Karpas-422 (cell line): ENCODE measurements at places on chromosomes 5 and 9.
A peak's percentile ranks its signal among the peaks of the same experiment; 100 is the strongest.

DNA sequence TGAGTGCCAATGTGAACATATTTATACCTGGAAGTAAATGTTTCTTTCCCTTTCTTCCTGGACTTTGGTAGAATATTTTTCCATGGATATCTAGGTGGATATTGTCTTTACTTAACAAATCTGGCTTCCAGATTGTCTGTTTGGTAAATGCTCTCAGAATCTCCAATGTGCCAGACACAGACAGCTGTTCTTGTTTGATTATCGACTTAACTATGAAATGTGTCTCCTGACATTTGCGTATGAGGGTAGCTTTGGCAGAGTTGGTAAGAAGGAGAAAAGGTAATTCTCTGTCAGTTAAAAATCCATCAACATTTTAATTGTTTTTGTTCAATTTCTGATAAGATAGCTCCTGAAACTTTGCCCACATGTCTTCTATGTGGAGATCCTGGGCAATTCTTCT, 196.4 kb upstream of the NUDT12 start:
- DNase-seq, result no peak

- peak; percentile 76 for DNase-seq
These were observed 110.5 kb upstream of the CDKN2B start for GRCh38 chr9:22119522-22120158.

- no peak for DNase-seq
These were observed 4.9 kb upstream of the FYB1 start for GRCh38 chr5:39224196-39224761.

DNA sequence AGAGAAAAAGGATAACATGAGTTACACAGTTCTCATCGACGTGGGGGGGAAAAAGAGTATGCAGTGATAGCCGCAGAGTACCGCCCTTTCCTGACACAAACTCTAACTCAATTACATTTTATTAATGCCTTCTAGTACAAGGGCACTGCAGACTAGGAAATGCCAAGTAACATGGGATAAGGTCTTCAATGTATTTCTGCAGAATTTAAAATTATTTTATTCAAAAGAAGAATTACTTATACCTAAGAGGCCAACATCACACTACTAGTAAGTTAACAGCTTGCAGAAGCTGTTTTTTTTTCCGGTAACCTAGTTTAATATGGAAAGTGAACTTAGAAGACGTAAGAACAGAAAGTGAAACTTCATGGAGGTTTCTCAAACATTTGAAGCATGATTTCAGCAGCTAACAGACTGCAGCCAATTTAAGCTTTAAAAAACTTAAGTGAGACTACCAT, 3.9 kb downstream of the SETX start:
- DNase-seq, result no peak

GRCh38 chr5:58761407-58761806, 178.5 kb downstream of the RAB3C start:
- no peak for DNase-seq

DNA sequence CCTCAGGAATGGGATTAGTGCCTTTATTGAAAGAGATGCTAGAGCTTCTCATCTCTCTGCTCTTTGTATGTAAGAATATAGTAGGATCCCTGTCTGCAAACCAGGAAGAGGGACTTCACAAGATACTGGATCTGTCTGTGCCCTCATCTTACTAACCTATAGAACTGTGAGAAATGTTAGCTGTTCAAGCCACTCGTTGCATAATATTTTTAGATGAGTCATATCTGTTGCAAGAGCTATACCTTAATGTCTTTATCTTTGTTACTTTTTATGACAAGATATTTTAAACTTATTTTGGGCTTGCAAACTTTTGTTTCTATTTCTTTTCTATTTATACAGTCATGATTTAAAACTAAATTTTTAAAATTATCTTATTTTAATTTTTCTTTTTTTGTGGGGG, 1296.8 kb upstream of the CDH6 start:
- DNase-seq, result no peak

DNA sequence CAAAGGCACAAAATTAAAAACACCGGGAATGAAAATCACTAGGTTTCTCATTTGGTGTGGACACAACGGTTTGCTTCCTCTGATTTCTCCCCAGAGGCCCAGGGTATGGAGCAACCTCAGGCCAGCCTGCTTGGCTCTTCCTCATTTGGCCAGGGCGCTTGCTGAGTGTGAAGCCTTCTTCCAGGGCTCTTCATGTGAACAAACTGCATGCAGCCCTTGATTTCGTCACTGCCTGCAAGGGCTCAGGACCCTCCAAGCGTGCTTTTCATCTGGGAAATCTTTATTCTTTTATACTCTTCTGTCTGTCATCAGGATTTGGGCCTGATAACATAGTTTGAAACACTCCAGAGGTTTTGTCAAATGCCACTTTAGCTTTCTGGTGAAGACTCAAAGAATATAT, 122.6 kb upstream of the KLF4 start:
- no peak for DNase-seq

DNA sequence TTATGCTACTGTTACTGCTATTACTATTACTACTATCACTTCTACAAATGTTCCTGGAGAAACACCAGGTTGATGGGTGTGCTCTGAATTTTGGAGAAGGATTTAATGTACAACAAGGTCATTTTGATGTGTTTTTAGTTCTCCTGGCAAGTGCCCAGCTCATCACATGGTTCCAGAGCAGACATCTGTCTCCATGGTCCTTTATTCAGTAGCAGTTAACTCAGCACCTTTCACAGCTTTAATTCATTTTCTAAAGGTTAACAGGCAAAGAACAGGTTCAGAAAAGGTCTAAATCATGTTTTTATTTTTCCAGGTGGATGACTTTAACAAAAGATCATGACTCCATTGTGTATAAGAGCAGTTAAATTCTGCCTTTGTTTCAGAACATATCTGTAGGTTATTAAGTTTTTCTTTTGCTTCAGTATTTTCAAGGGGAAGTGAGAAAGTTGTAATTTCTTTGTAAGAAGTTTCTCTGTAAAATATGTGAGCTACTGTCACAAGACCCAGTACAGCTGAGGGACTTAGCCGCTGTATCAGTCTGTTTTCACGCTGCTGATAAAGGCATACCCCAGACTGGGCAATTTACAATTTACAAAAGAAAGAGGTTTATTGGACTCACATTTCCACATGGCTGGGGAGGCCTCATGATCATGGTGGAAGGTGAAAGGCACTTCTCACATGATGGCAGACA, 41.9 kb downstream of the MTRR start:
- DNase-seq, result no peak

DNA sequence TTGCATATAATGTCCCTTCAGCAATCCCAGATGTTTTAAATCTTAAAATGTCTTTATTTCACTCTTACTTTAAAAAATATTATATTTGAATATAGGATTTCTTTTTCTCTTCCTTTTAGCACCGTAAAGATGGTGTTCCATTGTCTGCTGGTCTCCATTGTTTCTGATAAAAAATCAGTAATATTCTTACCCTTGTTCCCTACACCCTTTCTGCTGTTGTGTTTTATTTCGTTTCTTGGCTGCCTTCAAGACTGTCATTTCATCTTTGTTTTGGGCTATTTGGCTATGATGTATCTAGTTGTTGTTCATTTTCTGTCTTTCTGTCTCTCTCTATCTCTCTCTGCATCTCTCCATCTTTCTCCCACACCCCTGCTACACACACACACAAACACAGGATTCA, 197.9 kb downstream of the IRX2 start:
- no peak for DNase-seq

DNA sequence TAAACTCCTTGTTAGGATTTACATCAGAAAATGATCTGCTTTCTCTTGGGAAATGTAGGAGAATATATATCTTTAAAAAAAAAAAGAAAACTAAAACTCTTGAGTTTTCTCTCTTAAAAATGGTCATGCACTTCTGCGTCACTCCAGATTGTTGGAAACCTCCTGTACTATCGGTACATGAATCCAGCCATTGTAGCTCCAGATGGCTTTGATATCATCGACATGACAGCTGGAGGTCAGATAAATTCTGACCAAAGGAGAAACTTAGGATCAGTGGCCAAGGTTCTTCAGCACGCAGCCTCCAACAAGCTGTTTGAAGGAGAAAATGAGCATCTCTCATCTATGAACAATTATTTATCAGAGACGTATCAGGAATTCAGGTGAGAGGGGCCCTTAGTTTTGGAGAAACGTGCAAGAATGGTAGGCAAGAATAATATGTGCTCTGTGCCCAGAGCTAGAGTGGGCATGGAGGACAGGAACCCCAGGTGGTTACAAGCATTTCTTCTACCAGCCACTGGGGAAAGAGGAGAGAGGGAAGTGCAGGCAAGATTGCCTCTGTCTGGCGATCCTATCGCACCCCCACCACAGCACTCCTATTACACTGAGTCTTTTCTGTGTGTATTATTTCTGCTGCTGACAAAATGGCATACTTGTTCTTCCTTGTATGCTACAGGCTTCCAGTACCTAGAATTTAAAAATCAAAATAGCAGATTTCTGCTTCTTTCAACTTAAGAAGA, 41.4 kb upstream of the F2R start:
- DNase-seq, result no peak

DNA sequence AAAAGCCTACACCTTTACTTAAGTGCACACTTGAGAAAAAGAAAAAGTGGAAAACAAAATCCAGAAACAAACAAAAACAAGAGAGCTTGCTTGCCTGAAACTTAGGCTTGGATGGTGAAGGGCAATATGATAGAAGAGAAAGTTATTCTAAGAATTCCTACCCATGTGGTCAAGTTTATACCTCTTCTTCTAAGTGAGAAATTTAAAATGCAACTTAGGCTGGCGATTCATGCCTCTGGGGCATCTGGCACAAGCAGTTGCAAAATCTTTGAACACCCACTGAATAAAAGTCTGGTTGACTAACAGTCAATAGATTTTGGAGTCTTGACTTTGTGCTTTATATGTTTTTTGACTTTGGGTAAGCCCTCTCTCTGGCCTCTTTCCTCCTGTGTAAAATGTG, 239.6 kb downstream of the KDM4C start:
- DNase-seq, result no peak

GRCh38 chr5:125890511-125890931, 532.7 kb upstream of the GRAMD2B start:
- DNase-seq, result no peak

GRCh38 chr9:121640491-121641223, 10.8 kb upstream of the DAB2IP start:
- no peak for DNase-seq

DNA sequence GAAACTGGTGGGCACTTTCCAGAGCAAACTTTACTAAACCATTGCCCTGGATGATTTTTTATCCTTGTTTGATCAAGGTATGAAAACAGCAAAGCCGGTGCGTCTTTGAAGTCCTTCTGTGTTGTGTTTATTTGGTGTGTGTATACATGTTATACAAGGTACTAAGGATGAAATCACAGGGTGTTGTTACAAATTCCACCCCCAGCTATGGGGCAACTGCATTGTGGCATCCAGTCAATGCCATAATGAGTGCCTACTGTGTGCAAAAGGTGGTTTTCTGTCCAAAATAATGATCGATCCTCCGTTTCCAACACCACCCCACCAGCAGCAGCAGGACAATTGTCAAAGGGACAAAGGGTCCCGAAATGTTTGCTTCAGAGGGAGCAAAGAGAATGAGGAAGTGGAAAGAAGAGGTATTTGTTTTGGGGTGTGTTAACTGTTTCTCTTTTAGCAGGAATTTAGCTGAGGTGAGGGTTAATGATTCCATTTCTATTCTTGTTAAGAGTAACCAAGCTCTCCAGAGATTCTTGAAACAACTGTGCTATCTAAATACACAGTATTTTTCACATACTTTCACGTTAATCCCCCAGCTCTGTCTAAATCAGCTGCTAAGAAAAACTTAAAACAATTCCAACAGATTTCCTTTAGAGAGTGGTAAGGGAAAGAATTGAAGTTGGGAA, 568.7 kb upstream of the KLF4 start:
- DNase-seq, result no peak

DNA sequence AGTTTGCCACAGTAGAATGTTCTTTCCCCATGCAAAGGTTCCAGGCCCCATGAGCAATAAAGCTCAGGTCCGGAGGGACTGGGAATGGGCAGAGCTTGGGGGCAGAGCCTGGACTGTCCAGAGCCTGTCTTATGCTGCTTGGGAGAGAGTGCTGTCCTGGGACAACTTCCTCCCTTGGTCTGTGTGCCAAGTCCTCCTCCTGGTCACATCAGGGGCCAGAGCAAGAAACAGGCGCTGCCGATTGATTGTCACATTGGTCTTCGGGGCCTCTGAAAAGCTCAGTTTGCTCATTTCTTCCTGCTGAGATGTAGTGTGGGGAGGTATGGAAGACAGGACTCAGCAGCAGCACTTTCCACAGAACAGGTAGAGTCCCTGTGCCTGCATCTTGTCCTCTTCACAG, 54.0 kb upstream of the FCN1 start:
- no peak for DNase-seq

DNA sequence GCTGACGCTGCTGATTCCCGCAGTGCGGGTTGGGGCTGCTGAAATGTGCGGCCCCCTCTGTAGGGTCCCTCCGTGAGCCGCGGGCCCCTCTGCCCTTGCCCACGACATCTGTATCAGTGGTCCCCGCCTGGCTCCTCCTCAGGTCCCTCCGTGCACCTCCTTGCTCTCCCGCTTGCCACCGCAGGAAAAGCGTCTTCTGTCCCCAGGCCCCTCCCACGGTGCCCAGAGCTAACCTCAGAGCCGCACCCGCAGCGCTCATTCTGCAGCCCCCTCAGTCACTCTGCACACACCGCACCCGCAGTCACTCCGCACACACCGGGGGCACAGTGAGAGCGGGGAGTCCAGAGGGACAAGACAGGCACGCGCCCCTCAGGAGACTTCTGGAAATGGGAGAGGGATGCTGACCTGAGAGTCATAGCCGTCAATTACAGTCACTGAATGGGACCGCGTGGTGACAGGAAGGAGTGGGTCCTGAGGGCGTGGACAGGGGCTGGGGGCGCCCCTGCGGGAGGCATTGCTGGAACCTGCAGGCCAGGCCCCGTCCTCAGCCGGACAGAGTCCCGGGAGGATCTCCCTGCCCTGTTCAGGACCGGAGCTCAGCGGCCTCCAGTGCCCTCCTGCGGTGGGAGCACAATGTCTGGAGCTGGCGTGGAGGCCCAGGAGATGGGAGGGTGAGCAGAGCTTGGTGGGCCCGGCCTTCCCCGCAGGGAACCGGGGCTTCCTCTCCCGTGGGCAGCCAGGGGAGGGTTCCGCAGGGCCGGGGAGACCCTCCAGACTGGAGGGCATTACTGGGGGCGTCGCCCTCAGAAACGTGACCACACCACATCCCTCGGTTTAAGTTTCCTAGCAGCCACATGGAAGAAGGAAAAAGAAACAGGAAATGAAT, 66.1 kb upstream of the CTSL start:
- peak; percentile 12 for DNase-seq

DNA sequence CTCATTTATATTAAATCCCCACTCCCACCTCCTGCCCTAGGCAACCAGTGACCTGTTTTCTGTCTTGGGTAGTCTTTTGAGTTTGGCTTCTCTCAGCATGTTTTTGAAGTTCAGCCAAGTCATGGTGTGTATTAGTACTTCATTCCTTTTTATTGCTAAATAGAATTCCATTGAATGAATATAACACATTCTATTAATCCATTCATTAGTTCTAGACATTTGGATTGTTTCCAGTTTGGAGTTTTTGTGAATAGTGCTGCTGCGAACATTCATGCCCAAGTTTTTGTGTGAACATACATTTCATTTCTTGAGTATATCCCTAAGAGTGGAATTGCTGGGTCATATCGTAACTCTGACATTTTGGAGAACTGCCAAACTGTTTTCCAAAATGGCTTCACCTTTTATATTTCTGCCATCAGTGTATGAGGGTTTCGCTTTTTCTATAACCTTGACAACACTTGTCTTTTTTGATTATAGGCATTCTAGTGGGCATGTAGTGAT, 2.7 kb downstream of the ZNF346 start:
- DNase-seq, result no peak

GRCh38 chr9:96515621-96516470, 65.9 kb downstream of the HABP4 start:
- no peak for DNase-seq
